ENCODE measurements at places on chromosomes 13 and 19.

DNA sequence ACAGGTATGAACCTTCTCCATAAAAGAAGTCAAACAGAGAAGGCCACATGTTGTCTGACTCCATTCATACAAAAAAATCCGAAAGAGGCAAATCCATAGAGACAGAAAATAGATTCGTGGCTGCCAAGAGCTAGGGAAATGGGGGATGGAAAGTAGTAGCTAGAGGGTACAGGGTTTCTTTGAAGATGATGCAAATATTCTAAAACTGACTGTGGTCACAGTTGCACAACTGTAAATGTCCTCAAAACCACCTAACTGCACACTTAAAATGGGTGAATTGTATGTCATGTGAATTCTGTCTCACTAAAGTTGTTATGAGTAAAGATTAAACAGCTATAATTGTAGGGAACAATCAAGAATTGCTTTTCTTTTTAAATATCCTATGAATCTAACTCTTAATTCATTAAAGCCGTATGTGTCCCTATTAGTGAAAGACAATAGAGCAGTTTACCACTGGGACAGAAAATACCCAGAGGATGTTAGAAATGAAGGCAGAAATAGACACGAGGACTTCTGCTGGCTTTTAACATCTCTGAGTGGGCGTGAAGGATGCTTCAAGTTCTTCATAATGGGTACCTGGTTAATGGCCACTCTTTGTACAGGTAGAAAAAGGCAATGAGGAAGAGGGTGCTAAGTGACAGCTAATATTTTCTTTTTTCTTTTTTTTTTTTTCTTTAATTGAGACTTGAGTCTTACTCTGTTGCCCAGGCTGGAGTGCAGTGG is 21.2 kb downstream of the INSR start:
- DNase-seq, result no peak

GRCh38 chr19:34664168-34664567 is 12.8 kb downstream of the SCGB2B2 start:
- DNase-seq, result no peak

DNA sequence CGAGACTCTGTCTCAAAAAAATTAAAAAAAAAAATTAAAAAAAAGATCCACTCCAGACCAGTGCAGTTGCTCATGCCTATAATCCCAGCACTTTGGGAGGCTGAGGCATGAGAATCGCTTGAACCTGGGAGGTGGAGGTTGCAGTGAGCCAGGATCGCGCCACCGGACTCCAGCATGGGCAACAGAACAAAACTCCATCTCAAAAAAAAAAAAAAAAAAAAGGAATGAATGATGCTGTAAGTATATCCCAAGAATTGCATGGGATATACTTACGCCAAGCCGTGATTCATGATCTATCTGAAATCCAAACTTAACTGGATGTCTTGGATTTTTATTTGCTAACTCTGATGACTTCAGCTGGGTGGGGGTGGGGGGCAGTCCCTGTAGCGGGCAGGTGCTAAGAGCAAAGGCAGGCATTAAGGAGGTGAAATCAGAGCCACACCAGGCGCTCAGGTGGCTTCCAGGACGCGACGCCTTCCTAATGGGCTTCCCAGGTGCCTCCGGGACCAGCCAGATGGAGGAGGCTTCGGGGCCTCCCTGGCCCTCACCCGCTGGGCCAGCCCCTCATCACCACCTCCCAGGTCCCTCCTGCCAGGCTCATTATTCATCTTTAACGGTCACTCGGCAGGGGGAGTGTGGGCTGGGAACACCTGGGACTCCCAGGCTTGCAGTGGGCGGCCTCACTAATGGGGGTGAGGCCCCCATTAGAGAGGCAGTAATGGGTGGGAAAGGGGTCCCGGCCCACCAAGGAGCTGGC is 11.4 kb upstream of the FUT5 start:
- no peak for DNase-seq

- no peak for DNase-seq
Measured at GRCh38 chr13:46369506-46370277, 17.4 kb downstream of the RUBCNL start.

DNA sequence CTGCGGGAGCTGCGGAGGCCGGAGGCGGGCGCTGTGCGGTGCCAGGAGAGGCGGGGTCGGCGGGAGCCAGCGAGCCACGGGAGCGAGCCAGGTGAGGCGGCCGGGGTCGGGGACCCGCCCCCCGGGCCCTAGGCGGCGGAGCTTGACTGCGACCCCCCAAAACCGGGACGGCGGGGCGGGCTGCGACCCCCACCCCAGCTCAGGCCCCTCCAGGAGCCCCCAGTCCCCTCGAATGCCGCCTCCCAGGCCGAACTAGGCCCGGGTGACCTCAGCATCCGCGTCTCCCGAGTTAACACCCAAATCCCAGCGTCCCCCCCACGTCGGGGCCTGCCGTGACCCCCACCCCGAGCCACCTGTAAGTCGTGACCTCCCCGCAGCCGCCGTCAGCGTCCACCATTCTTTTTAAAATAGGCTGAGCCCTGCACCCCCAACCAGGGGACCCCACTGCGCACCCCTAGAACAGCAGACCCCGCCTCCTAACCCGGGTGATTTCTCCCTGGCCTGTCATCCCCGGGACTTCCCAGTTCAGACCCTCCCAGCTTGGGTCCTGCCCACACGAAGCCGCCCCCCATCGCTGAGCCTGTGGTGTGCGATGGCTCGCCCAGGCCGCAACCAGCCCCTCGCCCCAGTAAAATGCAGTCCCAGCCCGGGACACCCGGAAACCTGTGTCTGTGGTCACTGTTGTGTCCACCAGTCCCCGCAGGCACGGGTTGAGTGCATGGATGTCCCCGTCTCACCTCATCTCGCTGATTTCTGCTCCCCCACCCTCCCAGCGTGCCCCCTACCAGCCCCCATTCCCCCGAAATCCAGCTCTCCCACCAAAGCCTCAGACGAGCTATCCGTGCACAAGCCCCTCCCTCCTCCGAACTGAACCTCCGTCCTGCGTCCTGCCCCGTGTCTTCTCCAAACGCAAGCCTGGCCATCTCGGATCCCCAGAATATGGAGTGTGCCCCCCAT is 551 bp downstream of the FZR1 start:
- DNase-seq, result no peak

GRCh38 chr19:39097721-39098120 is 13.6 kb downstream of the ACP7 start:
- no peak for DNase-seq

DNA sequence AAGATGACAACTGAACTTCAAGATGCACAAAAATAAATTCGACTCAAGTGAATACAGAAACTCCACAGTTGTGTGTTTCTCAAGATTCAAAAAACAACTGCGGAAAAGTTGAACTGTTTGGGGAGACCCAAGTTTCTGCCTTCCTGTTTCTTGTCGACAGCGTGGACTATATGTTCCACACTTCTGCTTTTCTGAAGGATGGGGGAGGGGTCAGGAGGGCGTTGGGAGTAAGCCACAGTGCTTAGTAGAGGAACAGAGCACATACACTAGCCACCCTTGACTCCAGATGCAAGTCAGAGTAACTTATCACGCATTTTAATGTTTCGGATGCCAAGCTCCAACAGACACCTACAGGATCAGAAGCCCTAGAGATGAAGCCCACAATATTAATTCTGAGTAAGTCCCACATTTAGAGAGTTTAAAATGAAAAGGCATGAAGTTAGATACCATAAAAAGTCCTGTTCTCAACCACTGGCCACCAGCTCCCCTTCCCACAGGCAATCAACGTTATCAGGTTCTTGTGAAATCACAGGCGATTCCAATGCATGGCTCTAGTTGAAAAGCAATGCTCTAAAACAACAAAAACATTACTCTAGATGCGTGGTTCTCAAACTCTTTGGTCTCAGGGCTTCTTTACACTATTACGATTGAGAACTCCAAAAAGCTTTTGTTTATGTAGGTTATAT is 4.2 kb downstream of the TUBGCP3 start:
- DNase-seq, result no peak

GRCh38 chr13:109625156-109625555 is 161.2 kb downstream of the IRS2 start:
- DNase-seq, result no peak

DNA sequence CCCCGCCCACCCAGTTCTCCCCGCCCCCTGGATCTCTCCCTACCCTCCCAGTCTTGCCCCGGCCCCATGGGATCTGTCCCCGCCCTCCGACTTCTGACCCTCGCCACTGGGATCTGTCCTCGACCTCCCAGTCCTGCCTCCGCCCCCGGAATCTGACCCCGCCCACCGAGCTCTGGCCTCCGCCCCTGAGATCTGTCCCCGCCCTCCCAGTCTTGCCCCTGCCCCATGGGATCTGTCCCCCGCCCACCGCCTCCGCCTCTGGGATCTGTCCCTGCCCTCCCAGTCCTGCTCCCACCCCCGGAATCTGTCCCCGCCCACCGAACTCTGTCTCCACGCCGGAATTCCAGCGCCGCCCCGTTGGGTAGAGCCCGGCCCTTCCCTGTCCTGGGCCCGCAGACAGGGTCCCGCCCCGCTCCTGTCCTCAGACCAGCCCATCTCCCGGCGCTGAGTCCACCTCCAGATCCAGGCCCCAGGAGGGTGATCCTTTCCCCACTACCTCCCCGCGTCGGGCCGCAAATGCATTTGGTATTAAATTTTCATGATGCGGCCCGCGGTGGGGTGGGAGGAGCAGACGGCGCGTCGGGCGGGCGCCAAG is 1.5 kb upstream of the SLC17A7 start:
- no peak for DNase-seq

DNA sequence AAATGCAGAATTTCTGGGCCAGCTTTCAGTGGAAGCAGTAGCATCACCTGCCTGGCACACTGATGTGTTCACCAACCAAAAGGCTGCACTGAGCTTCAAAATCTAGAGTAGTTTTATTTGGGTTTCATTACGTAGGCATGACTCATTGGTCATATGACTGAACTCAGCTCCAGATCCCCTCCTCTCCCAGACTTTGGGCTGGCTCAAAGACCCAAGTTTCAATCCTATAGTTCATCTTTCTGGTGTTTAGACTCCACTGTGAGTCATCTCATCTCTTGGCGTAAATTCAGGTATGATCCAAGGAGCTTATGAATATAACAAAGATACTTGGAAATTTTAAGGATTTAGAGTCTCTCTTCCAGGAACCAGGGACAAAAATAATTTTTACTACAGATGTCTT is 17.7 kb downstream of the ZMYM5 start:
- DNase-seq, result no peak

GRCh38 chr13:44629465-44630183 is 53.5 kb upstream of the TSC22D1 start:
- no peak for DNase-seq

DNA sequence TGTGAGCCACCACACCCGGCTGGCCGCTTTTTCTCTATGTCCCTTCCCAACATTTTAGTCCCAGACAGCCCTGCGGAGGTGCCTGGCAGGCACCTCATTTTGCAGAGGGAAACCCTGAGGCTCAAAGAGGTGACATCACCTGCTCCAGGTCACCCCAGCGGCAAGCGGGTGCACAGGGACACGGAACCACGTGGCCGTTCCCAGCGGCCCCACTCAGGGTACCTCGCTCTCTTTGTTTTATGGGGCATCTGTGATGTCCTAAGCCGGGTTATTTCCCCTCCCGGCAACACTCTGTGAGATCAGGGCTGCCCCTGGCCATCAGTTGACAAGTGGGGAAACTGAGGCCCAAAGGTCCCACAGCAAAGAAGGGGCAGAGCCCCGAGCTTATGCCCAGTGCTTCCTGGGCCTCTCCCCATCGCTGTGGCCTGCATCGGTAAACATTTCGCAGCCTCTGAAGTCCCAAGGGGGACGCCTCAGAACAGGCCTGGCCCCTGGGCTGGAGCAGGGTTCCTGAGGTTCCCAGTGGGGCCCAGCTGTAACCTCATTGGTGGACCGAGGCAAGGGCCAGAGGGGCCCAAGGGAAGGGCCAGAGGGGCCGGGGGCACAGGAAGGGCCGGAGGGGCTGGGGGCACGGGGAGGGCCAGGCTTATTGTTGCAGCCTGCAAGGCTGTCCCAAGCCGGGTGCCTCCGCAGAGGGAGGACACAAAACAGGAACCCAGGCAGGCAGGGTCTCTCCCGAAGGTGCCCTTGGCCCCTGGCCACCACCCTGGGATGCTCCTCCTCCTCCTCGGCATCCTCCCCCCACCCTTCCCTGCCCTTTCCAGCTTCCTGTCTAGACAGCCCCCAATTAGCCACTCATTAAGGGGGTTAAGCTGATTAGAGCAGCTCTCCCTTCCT is 39.0 kb downstream of the SMIM24 start:
- DNase-seq, result no peak

DNA sequence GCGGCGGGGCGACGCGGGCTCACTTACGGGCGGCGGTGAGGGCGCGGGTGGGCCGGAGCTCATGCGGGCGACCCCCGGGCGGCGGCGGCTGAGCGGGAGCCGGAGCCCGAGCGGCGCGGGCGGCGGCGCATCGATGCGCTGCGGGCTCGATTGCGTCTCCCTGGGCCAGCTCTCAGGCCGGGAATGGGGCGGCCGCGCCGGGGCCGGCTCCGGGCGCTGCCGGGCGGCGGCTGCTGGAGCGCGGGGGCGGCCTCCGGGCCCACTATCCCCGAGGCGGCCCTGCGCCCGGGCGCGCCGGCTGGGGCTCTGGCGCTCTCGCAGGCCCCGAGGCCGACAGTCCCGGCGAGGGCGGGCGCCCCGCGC is 1.4 kb upstream of the TSHZ3 start:
- DNase-seq, result no peak

DNA sequence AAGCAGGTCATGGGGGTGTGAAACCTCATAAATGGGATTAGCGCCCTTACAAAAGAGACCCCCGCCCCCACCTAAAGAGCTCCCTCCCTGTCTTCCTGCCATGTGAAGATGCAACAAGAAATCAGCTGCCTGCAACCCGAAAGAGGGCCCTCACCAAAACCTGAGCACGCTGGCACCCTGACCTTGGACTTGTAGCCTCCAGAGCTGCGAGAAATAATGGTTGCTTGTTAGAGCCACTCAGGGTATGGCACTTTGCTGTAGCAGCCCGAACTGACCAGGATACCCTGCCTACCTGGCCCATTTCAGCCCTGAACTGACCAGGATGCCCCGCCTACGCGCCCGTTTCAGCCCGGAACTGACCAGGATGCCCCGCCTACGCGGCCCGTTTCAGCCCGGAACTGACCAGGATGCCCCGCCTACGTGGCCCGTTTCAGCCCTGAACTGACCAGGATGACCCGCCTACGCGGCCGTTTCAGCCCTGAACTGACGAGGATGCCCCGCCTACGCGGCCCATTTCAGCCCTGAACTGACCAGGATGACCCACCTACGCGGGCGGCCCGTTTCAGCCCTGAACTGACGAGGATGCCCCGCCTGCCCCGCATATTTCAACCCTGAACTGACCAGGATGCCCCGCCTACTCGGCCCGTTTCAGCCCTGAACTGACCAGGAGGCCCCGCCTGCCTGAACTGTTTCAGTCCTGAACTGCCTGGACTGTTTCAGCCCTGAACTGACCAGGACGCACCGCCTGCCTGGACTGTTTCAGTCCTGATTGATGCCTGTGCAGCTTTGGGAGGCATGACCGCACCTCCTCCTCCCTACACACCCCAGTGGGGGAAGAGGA is 120.0 kb downstream of the UQCRFS1 start:
- no peak for DNase-seq

- DNase-seq, result no peak
Measured at GRCh38 chr19:39187552-39187943, 9.2 kb upstream of the NCCRP1 start.

- no peak for DNase-seq
Measured at GRCh38 chr19:5829567-5830310, 9.8 kb downstream of the FUT6 start.

DNA sequence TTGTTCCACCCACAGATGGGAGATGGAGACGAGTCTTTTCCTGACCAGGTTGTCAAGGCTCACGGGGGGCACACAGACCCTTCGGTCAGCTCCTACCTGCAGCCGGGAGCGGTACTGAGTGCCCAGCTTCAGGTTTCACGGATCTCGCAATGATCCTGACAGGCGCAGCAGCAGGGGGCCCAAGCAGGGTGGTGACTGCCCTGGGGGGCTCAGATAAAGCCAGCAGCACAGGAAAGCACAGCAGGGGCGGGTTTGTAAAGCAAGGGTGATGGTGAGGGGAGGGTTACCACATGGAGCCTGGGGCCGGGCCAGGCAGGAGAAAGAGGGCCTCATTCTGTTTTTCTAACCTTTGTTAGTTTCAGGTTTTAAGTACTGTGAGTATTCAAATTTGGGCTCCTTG is 41.7 kb upstream of the ATP11A start:
- no peak for DNase-seq

Measured in activated naive CD4-positive, alpha-beta T cell treated with anti-CD3 and anti-CD28 coated beads, Interleukin-2, amount 50 U/mL, for 72 hours (primary cell).